ENCODE measurements at places on chromosomes 12 and 14.

DNA sequence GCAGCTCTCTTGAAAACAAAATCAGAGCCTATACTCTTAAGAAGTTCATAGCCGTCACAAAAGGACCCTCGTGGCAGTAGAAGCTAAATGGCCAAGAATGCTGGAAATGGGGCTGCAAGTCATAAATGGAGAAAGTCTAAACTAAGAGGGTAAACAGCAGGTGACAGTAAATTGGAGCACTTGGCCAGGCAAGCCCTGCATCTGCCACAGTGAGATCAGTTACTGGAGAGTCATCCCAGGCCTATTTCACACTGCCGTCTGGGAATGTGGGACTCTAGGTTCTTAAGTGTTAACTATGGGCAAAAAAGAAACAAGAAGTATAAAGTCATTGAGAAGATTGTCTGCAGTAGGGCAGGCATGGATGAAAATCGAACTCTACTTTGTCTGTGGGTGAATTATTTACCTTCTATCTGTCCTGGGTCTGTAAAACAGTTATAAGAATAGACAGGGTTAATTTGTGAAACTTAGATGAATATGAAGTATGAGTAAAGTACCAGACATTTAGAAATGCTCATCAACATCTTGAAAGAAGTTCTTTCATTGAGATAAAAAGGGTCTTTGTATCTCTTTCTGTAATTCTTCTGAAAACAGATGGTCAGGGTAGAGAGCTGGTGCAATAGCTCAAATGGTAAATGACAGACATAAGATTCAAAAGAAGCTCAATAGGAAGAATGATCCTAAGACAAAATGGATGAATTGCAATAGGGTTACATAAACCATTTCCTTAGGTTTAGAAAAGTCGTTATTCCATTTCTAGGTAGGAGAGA lies 792.5 kb downstream of the DIO2 start:
- no peak for DNase-seq

DNA sequence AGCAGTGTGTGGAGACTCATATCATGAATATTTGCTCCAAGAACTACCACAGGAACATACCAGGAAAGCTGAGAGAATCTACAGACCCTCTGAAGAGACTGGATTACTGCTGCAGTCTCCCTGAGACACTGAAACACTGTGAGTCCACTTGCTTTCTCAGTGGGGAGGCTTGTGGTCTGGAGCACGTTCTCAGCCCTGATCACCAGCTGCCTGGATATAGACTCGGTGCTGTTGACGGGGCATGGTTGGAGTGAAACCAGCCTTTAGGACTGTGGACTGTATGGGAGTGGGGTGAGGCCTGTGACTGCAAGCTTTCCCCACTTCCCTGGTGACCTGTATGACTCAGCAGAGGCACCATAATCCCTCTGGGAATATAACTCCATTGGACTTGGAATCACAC lies 525.8 kb upstream of the FBXO33 start:
- no peak for DNase-seq

- no peak for DNase-seq
These were observed 151.8 kb downstream of the KIF26A start for GRCh38 chr14:104290058-104290667.

GRCh38 chr12:62694632-62695031 lies 228.0 kb downstream of the MON2 start:
- DNase-seq = no peak

DNA sequence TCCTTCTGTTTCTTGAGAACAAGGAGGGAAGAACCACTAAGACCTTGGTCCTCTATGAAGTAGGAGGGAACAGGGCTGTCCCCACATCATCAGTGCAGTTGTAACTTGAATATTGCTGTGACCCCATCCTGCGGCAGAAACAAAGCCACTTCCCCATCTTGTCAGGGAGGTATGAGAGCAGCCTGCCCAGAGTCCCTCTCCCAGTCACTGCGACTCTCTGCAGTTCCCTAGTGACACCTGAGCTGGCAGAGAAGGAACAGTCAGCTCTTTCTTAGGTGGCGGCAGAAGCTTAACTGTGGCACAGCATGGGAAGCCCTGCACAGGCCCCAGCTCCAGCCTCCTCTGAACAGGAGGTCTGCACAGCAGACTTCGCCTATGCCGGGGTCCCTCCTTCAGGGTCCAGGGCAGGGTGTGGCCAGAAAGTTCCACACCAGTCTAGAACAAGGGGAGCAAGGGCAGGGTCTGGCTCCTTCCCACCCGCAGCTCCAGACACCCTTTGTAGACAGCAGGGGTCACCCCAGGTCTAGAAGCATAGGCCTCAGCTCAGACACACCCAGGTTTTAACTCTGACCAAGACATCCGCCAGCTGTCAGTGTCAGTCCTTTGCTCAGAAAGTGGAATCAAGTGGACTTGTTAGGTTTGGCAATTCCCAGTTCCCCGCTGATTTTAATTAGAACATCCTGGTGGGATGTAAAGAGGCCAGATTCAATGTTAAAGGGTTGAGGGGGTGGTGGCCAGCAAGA lies 36.8 kb downstream of the DEGS2 start:
- no peak for DNase-seq

DNA sequence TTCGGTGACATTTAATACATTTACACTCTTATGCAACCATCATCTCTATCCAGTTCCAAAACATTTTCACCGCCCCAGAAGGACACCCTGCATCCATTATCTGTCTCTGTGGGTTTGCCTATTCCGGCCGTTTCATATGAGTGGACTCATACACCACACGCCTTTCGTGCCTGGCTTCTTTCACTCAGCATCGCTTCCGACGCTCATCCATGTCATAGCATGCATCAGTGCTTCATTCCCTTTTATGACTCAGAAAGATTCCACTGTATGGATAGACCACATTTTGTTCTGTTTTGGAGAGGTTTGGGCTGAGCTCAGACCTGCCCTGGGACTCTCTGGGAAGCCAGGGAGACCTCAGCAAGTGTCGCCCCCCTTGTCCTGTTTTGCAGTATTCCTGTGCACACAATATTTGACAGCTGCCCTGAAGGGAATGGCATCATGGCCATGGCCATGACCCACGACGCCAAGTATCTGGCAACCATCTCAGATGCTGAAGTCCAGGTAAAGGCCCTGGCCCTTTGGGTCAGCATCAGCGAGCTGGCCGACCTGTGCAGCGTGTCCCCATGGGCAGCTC lies 23.8 kb downstream of the CFAP251 start:
- DNase-seq = no peak

DNA sequence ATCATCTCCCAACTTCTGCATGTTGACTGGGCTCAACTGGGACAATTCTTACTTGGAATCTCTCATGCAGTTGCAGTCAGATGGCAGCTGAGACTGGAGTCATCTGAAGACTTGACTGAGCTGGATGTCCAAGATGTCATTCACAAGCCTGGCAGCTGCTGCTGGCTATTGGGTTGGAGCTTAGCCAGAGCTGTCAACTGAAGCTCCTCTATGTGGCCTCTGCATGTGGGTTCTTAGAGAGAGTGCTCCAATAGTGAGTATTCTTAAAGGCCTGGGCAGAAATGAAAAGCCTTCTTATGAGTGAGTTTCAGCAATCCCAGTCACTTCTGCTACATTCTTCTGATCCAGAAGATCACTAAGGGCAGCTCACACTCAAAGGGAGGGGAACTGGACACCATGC lies 440.9 kb downstream of the LRIG3 start:
- no peak for DNase-seq

GRCh38 chr12:2334271-2334670 lies 281.5 kb downstream of the CACNA1C start:
- no peak for DNase-seq

- no peak for DNase-seq
These were observed 20.7 kb upstream of the NEK9 start for GRCh38 chr14:75147423-75148071.

GRCh38 chr14:30521899-30522736 lies 36.8 kb upstream of the G2E3 start:
- no peak for DNase-seq

GRCh38 chr12:132309596-132310086 lies 19.7 kb downstream of the GALNT9 start:
- no peak for DNase-seq

DNA sequence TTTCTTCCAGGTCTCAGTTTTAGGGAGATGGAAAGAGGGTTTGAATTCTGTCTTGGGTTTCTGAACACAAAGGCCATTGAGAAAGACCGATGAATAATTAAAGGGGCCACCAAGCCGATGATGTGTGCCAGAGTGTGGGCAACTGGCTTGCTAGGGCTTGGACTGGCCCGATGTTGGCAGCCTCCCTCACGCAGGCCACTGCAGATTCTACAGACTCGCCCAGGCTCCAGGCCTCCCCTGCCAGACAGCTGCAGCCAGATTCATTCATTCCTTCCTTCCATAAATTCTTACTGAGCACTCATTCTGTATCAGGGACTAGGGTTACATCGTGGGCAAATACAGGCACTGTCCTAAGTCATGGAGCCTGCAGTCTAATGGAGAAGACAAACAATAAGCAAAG lies 34.9 kb downstream of the ACTN1 start:
- DNase-seq = no peak

DNA sequence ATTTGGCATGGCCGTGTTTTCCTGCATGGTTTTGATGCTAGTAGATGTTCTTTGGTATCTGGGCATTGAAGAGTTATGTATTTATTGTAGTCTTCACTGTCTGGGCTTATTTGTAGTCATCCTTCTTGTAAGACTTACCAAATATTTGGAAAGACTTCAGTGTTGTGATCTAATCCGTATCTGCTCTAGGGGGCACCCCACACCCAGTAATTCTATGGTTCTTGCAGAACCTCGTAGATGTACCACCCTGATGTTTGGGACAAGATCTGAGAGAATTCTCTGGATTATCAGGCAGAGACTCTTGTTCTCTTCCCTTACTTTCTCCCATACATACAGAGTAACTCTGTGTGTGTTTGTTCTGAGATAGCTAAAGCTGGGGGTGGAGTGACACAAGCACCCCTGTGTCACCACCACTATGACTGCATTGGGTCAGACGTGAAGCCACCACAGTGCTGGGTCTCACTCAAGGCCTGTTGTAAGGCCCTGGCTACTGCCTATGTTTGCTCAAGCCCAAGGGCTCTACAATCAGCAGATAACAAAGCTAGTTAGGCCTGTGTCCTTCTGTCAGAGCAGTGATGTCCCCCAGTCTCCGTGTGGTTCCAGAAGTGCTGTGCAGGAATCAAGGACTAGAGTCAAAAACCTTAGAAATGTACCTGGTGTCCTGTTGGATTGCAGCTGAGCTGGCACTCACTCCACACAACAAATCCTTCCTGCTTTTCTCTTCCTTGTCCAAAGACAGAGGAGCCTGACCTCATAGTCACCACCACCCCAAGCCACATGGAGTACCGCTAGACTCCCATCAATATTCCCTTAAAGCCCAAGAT lies 9.6 kb downstream of the RDH16 start:
- DNase-seq = no peak

DNA sequence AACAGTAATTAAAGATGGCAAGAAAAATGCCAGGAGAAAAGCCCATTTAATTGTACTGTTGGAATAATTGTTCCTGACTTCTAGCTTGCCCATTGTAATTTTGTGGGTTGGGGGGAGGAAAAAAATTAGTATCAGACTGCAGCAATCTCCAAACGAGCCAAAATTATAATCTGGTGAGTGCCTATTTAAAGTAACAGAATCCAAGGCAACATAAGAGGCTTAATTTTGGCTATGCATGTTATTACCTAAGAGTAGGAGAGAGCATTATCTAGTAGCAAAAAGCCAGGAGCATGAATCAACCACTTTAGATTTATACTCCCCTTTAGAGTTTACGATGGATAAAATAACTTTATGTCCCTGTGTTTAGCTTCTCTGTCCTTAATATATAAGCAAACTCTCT lies 14.6 kb upstream of the DENND5B start:
- no peak for DNase-seq

GRCh38 chr12:126537961-126538530 lies 1472.8 kb downstream of the AACS start:
- no peak for DNase-seq

DNA sequence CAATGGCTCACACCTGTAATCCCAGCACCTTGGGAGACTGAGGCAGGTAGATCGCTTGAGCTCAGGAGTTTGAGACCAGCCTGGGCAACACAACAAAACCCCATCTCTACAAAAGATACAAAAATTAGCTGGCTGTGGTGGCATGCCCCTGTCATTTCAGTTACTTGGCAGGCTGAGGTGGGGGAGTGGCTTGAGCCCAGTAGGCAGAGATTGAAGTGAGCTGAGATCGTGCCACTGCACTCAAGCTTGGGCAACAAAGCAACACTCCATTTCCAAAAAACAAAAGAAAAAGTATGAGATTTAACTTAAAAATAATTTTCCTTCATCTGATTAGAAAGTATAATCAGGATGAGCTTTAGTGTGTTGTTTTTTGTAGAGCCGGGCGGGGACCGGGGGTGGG lies 47.9 kb upstream of the BCAT1 start:
- DNase-seq = no peak

DNA sequence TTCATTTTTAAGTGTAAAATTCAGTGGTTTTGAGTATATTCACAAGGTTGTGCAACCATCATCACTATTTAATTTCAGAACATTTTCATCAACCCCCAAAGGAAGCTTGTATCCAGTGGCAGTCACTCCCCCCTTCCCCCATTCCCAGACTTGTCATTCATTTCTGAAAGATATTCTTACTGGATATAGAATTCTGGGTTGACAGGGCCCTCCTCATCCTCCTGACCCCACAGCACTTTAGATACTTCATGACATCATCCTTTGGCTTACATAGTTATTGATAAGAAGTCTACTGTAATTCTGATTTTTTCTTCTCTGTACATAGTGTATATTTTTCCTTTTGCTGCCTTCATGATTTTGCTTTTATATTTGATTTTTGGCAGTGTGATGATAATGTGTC lies 8.8 kb upstream of the ADGRD1 start:
- no peak for DNase-seq

DNA sequence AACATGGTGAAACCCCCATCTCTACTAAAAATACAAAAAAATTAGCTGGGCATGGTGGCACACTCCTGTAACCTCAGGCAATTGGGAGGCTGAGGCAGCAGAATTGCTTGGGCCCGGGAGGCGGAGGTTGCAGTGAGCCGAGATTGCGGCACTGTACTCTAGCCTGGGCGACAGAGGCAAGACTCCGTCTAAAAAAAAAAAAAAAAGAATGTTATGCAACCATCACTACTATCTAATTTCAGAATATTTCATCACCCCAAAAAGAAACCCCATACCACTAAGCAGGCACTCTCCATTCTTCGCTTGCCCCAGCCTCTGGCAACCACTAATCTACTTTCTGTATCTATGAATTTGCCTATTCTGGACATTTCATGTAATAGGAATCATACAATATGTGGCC lies 68.8 kb upstream of the AMN start:
- DNase-seq = no peak

- peak; percentile 30 for DNase-seq
These were observed 545 bp downstream of the YARS2 start for GRCh38 chr12:32755051-32755653.

DNA sequence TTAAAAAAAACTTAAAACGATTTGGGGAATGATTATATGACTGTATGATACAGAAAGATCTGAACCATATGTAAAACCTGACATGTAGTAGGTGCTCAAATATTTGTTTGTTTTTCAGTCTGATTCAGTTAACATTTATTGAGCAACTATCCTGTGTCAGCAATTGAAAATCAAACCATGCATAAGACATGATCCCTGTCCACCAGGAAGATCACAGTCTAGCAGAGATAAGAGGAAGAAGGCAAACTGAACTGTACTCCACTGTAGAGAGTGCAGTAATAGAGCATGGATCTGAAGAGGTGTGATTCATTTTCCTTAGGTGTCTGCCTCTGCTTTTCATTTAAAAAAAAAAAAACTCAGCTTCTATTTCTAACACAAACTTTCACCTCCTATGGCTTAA lies 7.9 kb upstream of the AK7 start:
- DNase-seq = no peak
